ENCODE measurements at places on chromosomes 1 and 21.

- DNase-seq, result no peak
These were observed 27.0 kb upstream of the BTG2 start for GRCh38 chr1:203278082-203278884.

- DNase-seq, result no peak
These were observed 24.1 kb downstream of the SHISA4 start for GRCh38 chr1:201912832-201913231.

- DNase-seq, result no peak
These were observed 35.4 kb upstream of the FGGY start for GRCh38 chr1:59261537-59261936.

DNA sequence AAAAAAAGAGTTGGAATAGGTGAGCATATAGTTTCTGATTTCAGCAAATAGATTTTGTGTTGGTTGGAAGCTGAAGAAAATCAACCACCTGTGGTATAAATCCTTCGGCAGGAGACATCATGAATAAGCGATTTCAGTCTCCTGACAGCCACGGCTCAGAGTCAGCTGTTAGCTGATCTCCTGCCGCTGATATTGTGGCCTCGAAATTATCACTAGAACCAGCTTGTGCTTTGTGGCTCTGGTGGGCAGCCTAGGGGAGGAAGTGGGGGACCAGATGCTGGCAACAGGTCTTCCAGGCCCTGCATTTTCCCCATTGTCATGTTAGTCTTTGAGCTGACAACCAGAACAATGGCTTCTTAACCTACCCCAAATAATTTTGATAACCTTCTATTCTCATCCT, 842 bp upstream of the GCSAML start:
- DNase-seq, result no peak

- no peak for DNase-seq
These were observed 112.5 kb downstream of the USH2A start for GRCh38 chr1:216310776-216311175.

DNA sequence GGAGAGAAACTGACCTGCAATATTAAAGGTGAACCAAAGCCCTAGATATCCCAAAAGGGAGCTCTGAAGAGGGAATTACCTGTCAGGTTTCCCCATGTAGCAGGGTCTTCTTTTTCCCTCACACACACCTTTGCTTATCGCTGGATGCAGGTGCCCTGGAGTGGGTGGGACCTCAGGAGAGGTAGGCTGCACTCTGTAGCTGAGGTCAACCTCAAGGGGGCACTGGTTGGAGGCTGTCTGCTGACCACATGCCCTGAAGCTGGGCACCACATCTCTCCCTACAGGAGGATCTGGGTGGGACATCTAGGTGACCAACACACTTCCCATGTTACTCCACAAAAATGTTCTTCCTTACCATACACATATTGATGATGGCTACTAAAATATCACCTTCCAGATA, 298.7 kb upstream of the USP25 start:
- DNase-seq, result no peak

DNA sequence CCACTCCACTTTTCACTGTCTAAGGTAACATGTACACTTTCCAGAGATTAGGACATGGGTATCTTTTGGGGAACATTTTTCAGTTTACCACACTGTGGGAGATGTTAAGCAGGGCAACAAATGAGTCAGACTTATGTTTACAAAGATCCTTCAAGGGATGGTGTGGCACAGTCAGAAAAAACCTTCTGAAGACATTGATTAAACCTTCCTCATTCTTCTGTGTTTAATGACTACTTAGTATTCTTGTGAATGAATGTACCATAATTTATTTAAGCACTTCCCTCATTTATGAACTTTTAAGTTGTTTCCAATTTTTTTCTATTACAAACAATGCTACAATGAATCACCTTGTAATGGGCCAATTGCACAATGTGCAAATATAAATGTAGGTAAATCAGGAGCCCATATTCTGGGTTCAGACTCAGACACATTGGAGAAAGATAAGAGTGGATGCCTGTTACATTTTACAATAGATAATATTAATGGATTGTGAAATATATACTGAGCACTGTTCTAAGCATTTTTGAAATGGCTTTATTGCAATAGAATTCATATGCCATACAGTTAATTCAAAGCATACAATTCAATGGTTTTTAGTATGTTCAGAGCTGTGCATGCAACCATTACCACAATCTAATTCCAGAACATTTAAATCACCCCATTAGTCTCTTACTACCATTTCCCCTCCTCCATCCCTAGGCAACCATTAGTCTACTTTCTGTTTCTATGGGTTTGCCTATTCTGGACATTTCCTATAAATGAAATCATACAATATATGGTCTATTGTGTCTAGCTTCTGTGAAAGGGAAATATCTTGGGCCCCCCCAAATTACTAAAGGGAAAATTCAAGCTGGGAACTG, 1.9 kb upstream of the SFT2D2 start:
- DNase-seq, result no peak

- no peak for DNase-seq
These were observed 16.1 kb downstream of the CSF1 start for GRCh38 chr1:109926662-109927300.

DNA sequence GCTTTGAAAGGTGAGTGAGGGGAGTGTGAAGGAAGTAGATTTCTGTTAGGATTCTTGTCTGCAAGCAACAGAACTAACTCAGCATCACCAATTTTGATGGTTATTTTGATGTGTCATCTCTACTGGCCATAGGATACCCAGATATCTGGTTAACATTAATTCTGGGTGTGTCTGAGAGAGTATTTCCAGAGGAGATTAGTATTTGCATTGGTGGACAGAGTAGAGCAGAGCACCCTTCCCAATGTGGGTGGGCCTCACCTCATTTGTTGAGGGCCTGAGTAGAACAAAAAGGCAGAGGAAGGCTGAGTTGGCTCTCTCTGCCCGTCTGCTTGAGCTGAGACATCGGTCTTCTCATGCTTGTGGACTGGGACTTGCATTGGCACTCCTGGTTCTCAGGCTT, 121.8 kb upstream of the POU3F1 start:
- DNase-seq, result no peak

DNA sequence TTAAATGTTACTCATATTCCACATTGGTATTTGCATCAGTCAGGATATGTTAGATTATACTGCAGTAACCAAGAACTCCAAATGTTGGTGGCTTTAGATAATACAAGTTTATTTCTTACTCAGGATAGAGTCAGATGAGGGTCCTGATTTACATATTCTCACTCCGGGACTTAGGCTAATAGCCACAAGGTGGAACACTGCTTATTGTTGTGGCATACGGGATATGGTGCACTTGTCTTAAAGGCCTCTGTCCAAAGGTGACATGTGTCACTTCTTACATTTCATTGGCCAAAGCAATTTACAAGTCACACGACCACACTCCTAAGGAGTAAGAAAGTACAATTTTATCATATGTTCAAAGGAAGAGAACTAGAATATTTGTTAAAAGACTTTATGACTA, 28.5 kb upstream of the ACADM start:
- no peak for DNase-seq

- no peak for DNase-seq
These were observed 2.2 kb downstream of the PGBD5 start for GRCh38 chr1:230423951-230424350.

GRCh38 chr1:226643177-226643576, 94.6 kb downstream of the STUM start:
- peak; percentile 75 for DNase-seq

GRCh38 chr1:66413136-66413837, 120.7 kb upstream of the SGIP1 start:
- DNase-seq, result no peak

- DNase-seq, result no peak
These were observed 9.2 kb downstream of the ZNF496 start for GRCh38 chr1:247322442-247322841.

DNA sequence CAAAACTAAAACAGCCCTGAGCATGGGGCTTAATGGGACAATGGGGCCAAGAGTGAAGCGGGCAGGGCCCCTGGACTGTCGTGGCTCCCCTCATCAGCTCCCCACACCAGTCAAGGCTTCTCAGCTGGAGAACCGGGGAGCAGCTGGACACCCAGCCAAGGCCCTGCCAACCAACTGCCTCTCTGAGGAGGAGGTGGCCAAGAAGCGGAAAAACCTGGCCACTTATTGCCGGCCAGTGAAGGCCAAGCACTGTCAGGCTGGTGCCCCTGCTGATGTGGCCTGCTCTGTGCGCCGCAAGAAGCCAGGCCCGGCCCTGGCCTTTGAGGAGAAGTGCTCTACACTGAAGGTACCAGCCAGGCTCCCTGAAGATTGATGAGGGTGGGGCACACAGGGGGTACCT, 2.5 kb upstream of the CYB561D1 start:
- DNase-seq, result no peak

- DNase-seq, result no peak
These were observed 156.4 kb downstream of the PTPRU start for GRCh38 chr1:29392486-29393450.

DNA sequence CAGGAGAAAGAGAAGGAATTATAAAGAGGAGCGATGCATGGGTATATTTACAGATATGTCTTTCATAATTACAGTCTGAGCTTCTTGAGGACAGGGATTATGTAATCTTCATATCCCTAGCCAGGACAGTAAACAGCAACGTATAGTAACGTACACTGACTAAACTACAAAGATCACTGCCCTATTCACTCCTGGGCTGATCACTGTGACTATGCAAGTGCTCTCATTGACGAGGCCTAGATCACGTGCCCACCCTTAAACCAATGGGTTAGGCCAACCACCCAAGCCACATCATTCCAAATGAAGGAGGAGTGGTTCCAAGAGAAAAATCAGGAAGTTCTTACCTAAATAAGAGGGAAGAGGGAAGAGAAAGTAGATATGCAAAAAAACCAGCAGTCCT, 18.5 kb downstream of the PIK3R3 start:
- DNase-seq, result no peak

DNA sequence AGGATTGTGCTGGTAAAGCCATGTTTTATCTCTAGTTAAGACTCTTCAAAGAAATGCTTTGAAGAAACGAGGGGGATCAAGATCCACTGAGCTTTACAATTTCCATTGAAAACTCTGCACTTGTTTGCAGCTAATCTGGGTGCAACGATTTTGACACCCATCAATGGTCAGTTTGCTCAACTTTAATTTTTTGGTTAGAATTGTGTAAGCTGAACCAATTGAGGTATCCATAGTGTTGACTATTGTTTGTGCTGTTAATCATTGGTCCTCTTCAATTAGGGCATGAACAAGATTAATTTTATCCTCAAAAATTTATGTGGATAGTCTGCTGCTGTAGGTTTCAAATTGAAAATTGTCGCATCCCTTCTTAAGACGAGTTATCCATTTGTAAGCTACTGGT, 17.7 kb upstream of the PLXNA2 start:
- DNase-seq, result no peak

DNA sequence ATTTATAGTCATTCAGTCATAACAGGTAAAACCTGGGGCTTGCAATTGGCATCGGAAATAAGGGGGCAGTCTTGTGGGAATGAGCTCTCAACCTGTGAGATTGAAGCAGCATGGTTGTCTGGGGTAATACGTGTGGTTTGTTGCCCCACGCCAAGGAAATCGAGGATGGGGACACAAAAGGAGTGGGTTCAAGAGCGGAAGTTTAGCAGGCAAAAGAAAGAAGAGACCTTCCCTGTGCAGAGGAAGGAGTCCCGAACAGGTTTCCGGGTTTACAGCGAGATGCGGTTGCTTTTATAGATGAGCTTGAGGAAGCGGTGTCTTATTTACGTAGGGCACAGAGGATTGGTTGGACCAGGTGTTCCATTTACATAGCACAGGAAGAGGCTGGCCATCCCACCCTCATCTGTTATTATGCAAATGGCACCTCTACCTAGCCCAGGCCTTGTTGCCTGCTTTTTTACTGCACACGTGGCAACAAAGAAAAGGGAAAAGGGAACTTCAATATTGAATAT, 37.3 kb downstream of the IFNAR1 start:
- DNase-seq, result peak; percentile 27

- no peak for DNase-seq
These were observed 17.5 kb upstream of the DUSP10 start for GRCh38 chr1:221759436-221759835.

DNA sequence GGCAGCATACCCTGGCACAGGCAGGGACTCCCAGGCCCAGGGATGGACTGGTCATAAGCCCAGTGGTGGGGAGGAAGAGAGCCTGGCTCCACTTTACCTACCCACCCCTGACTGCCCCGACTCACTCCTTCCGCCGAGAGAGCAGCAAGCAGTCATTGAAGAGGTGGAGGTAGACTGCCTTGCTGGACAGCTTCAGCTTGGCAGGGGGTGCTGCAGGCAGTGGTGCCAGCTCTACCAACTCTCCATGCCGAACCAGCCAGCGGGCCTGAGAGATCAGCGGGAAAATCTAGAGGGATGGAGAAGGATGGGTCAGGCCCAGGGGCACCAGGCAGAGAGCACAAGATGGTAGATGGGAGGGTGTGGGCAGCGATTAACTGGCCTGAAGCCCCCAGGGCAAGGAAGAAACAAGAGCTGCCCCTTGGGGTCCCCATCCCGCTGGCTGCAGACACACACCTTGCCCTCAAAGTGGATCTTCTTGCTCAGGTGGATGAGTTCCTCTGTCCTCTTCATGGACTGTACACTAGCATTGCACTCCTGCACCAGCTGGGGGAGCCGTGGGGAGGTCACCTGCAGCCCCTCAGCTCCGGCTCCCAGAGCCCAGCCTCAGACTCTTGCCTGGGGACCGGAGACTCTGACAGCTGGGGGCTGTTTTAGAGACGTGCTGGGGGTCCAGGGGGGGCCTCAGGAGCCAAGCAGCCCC, 7.7 kb downstream of the ARHGEF19 start:
- DNase-seq, result peak; percentile 23

- DNase-seq, result no peak
These were observed 80.4 kb downstream of the KCND3 start for GRCh38 chr1:111909030-111909429.

GRCh38 chr1:213162338-213162737, 111.3 kb downstream of the RPS6KC1 start:
- DNase-seq, result no peak

DNA sequence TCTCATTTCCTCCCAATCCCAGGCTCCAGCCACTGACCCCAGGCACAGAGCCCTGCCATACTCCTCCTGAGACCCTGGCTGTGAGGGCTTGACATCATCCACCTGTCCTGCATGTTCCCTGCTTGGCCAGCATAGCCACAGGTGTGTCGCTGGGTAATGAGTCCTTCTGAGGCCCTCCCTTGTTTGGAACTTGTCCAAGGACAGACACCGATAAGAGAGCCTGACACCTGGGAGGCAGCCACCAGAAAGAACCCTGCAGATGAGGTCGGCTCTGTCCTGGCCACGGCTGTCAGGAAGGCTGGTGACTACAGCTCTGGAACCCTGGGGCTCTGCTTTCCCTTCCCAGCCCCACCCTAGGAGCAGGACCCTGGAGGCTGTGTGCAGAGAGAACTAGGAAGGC, 34.6 kb downstream of the TMEM63A start:
- DNase-seq, result no peak

Data from stimulated activated CD8-positive, alpha-beta memory T cell treated with anti-CD3 and anti-CD28 coated beads, Interleukin-7, amount 100 ng/mL, for 48 hours (primary cell).